ENCODE measurements at places on chromosomes 5 and 9. TPM values are rescaled to one million over a fixed set of nuclear protein-coding genes. Genes with fewer than 3 reads are reported as not detected.
A peak's percentile ranks its signal among the peaks of the same experiment; 100 is the strongest.

DNA sequence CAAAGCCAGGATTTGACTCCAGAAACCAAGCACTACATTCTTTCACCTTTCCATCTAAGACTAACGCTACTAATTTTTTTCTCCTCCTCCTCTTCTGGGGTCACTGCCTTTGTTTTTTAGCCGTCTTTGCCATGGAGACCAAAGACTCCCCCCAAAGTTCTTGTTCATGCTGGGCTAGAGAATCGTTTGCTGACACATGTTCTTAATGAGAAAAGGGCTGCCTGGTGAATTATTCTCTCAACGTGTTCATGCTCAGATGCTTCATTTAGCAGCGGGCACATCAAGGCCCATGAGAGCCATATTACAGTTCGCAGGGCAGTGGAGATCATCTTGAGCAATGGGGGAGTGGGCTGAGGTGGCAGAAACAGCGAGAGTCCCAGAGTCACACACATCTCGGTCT is 134.9 kb downstream of the SLIT3 start:
- H3K36me3 ChIP-seq, result no peaks in the 10 kb centered on the region
- no peak overlapping the region for H3K27ac ChIP-seq
- H3K27me3 ChIP-seq, result no peaks in the 10 kb centered on the region
- no peak overlapping the region for H3K4me3 ChIP-seq

DNA sequence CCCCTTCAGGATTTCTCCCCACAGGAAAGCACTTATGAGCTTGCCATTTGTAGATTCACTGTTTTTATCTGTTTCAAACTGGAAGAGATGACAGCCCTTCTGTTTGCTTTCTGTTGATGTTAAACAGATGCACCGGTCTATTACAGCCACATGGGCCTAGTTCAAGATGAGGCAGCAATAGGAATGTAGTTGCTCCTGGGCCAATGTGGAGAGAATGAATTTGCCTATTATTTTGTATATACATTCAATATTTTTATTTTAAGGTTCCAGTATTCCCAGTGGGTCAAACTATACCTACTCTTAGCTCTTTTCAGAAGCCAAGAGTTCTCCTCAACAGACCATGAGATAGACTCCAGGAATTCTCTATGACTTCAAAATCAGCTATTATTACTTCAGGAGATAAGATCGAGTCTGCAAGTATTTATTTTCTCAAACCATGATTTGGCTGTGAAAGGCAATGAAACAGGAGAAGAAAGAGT is 461.6 kb downstream of the RASEF start:
- H3K4me1 ChIP-seq, result peaks cover 26% of the 10 kb centered on the region
- no peak overlapping the region for H3K27ac ChIP-seq
- H3K4me3 ChIP-seq, result no peak overlapping the region
- no peak for DNase-seq
- no peaks in the 10 kb centered on the region for H3K27me3 ChIP-seq
- no peaks in the 10 kb centered on the region for H3K36me3 ChIP-seq

FAM53C gene
- total RNA-seq, result 40.5 TPM

- no peak overlapping the region for H3K27ac ChIP-seq
- no peak overlapping the region for H3K4me3 ChIP-seq
- H3K27me3 ChIP-seq, result no peaks in the 10 kb centered on the region
These were observed 89.0 kb downstream of the ARSB start for GRCh38 chr5:78896132-78896531.

CDC20B gene
- total RNA-seq, result 0.02 TPM

- no peaks in the 10 kb centered on the region for H3K4me1 ChIP-seq
- no peak for DNase-seq
- H3K4me3 ChIP-seq, result no peak overlapping the region
- H3K36me3 ChIP-seq, result no peaks in the 10 kb centered on the region
- no peak overlapping the region for H3K27ac ChIP-seq
These were observed 32.3 kb downstream of the MACIR start for GRCh38 chr5:103290846-103291245.

DNA sequence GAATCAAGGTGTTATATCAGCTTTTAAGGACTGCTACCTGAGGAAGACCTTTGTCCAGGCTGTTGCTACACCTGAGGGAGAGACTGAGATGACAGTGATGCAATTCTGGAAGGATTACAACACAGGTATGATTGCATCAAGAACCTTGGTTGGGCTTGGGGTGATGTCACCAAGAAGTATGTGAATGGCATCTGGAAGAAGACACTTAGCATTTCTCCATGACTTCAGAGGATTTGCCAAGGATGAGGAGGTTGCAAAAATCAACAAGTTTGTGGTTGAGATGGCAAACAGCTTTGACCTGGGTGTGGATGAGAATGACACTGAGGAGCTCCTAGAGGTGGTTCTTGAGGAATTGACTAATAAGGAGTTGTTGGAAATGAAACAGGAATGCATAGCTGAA is 67.9 kb upstream of the PANK3 start:
- H3K36me3 ChIP-seq, result no peaks in the 10 kb centered on the region
- no peaks in the 10 kb centered on the region for H3K4me1 ChIP-seq

TMEM252 gene
- 1.5 TPM for total RNA-seq

TRIM7 gene
- total RNA-seq, result 9.0 TPM

CSF1R gene
- total RNA-seq, result 0.06 TPM

DNA sequence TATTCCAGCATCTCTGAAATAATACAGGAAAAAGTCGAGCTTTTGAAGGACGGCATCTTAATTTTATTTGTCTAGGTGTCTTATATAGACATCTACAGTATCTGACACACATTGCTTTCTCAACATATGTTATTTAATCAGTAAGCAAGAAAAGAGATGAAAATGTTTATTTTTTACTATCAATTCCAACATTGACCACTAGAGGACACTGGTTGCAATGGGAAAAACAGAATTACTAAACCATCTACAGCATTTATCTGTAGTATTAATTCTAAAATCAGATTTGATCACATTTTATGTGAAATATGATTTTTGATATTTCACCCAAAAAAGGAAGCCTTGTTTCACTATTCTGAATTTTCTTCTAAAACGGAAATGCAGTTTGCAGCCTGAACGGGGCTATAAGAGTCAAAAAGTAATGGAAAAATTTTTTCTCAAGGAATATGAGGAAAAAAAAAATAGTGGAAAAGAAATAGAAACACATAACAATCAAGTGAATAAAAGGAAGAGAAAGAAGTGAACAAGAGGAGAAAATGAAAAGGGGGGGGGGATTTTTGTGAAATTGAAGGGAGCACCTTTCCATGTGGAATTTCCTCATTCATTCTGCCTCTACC is 98.6 kb downstream of the OSTF1 start:
- H3K27ac ChIP-seq, result no peak overlapping the region
- H3K36me3 ChIP-seq, result no peaks in the 10 kb centered on the region
- DNase-seq, result no peak

DNA sequence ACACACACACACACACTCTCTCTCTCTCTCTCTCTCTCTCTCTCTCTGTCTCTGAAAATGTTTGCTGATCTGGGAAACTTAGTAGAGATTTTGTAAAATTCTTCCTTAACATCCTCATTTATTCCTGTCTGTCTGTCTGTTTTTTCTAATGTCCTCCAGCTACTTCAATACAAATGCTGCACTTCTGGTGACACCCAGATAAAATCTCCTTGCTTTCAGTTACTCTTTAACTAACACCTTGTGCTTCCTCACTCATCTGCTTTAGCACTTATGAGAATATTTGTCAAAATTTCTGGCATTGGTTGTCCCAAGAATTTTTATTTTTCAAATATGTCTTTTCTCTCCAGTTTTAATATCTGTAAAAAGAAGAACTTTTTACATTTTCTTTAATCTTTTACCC is 35.0 kb upstream of the ARRDC3 start:
- no peaks in the 10 kb centered on the region for H3K4me1 ChIP-seq
- no peak overlapping the region for H3K27ac ChIP-seq
- DNase-seq, result no peak
- no peaks in the 10 kb centered on the region for H3K36me3 ChIP-seq

SCGB3A2 gene
- total RNA-seq, result not detected

GRCh38 chr5:126219616-126220015 is 203.6 kb upstream of the GRAMD2B start:
- H3K4me3 ChIP-seq, result no peak overlapping the region
- H3K27me3 ChIP-seq, result no peaks in the 10 kb centered on the region
- no peaks in the 10 kb centered on the region for H3K4me1 ChIP-seq
- H3K27ac ChIP-seq, result no peak overlapping the region
- H3K36me3 ChIP-seq, result no peaks in the 10 kb centered on the region

HTR4 gene
- total RNA-seq, result not detected

GRCh38 chr9:3385871-3386270 is 139.9 kb downstream of the RFX3 start:
- no peaks in the 10 kb centered on the region for H3K36me3 ChIP-seq
- DNase-seq, result no peak
- no peak overlapping the region for H3K27ac ChIP-seq
- no peaks in the 10 kb centered on the region for H3K4me1 ChIP-seq
- no peak overlapping the region for H3K4me3 ChIP-seq

DNA sequence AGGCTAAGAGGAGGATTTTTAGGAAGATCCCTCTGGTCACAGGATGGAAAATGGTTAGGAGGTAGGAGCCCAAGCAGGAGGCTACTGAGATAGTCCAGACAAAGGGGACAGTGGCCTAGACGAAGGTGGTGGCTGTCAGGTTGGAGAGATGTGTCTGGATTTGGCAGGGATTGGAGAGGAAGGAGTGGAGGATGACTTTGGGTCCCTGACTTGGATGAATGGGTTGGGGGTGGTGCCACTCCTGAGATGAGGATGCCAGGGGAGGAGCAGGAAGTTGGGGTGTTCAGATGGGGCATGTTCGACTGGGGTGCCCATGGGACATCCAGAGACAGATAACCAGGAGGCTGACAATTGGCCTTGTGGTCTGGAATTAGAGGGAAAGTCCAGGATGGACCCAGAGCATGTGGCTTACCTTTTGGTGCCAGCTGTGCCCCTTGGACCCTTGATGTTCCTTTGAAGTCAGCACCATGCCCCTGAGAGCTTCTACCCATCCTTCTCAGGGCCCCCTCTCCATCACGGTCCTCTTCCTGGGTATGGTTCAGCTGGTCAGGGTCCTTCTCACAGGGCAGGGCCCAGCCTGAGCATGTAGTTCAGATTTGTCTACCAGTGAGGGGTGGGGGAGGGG is 15.1 kb upstream of the IGFBPL1 start:
- DNase-seq, result no peak
- H3K27ac ChIP-seq, result no peak overlapping the region
- H3K27me3 ChIP-seq, result no peaks in the 10 kb centered on the region
- H3K4me1 ChIP-seq, result no peaks in the 10 kb centered on the region
- H3K36me3 ChIP-seq, result no peaks in the 10 kb centered on the region
- H3K4me3 ChIP-seq, result no peak overlapping the region

GRCh38 chr5:1885404-1885755 is 2.7 kb upstream of the IRX4 start:
- no peak for DNase-seq
- H3K4me1 ChIP-seq, result no peaks in the 10 kb centered on the region
- H3K27ac ChIP-seq, result no peak overlapping the region
- no peaks in the 10 kb centered on the region for H3K27me3 ChIP-seq

- H3K4me3 ChIP-seq, result no peak overlapping the region
- no peaks in the 10 kb centered on the region for H3K27me3 ChIP-seq
- H3K4me1 ChIP-seq, result peaks cover 4% of the 10 kb centered on the region
- no peaks in the 10 kb centered on the region for H3K36me3 ChIP-seq
- no peak for DNase-seq
These were observed 69.7 kb downstream of the PRLR start for GRCh38 chr5:35160486-35161116.

GRCh38 chr9:126122901-126123616 is 203.6 kb upstream of the MVB12B start:
- H3K27ac ChIP-seq, result no peak overlapping the region
- H3K4me3 ChIP-seq, result no peak overlapping the region
- H3K4me1 ChIP-seq, result no peaks in the 10 kb centered on the region
- H3K27me3 ChIP-seq, result no peaks in the 10 kb centered on the region

DNA sequence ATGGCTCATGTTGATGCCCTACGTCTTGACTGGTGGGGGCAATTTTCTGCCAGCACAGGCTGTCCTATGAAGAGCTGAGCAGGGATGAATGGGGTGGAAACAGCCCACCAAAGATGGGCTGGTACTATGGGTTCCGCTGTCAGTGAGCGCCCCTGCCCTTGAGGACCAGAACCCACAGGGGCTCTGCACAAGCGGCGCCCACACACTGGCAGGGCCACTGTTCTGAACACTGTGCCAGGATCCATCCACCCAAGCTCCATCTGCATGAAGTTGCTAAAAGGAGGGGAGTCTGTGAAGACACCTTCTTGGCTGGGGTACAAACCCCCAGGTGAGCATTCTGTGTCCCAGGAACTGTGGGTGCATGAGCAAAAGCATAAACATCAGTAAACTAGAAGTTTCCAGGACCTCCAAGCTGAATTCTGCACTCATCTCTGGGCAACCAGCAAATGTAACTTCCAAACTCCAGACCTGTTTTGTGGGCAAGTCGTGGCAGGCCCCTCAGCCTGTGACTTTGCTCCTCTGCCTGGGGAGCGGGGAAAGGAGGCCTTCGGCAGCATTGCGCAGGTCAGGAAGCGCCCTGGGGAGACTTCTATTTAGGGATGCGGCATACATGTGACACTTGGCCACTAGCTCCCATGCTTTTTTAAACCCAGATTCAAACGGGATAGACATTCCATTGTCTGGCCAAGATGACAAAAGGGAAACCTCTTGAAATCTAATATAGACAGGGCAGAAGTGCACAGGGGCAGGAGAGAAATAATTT is 48.9 kb downstream of the PTPN3 start:
- no peak overlapping the region for H3K27ac ChIP-seq
- DNase-seq, result no peak
- peaks cover 11% of the 10 kb centered on the region for H3K4me1 ChIP-seq
- no peaks in the 10 kb centered on the region for H3K27me3 ChIP-seq

DNA sequence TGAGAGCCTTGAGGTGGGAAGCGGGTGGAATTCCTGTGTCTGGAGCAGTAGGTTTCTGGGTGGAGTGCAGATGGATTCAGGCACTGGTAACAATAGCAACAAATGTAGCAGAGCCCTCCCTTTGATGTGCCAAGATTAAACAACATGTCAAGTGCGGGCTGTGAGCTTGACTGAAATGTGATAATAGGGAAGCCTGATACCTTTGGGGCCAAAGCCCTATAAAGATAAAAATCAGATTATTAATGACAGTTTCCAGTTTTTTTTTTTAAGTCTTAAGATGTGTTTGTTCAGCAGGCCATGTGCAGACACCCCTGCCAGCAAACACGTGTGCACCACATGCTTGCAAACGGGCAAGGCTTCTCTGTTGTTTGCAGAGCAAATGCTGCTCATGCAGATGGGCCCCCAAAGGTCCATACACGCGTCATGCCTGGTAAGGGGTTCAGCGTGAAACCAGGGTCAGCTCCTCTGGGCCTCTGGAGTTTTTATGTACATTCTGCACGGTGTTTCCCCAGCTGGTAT is 193.2 kb downstream of the GADD45G start:
- H3K4me1 ChIP-seq, result peaks cover 4% of the 10 kb centered on the region
- H3K4me3 ChIP-seq, result no peak overlapping the region
- no peak overlapping the region for H3K27ac ChIP-seq
- H3K27me3 ChIP-seq, result no peaks in the 10 kb centered on the region
- DNase-seq, result no peak
- H3K36me3 ChIP-seq, result no peaks in the 10 kb centered on the region

SPACA9 gene
- 0.59 TPM for total RNA-seq

GRCh38 chr5:59562756-59563389 is 330.7 kb downstream of the PDE4D start:
- no peak overlapping the region for H3K4me3 ChIP-seq
- H3K27ac ChIP-seq, result peak overlapping the region; percentile 57
- DNase-seq, result peak; percentile 86
- H3K4me1 ChIP-seq, result peaks cover 31% of the 10 kb centered on the region

GRIA1 gene
- not detected for total RNA-seq

GRCh38 chr5:152723482-152723881 is 318.4 kb upstream of the NMUR2 start:
- H3K4me3 ChIP-seq, result no peak overlapping the region
- no peaks in the 10 kb centered on the region for H3K27me3 ChIP-seq
- no peaks in the 10 kb centered on the region for H3K36me3 ChIP-seq
- no peaks in the 10 kb centered on the region for H3K4me1 ChIP-seq

GRCh38 chr5:83731638-83732037 is 11.0 kb upstream of the HAPLN1 start:
- no peaks in the 10 kb centered on the region for H3K27me3 ChIP-seq
- H3K4me1 ChIP-seq, result no peaks in the 10 kb centered on the region

DDX4 gene
- total RNA-seq, result not detected

MED27 gene
- 50.7 TPM for total RNA-seq

Measured in SJCRH30 (cell line).